ENCODE measurements at places on chromosomes 2 and 18.

GRCh38 chr2:23993736-23994269 is 16.1 kb upstream of the MFSD2B start:
- H3K36me3 ChIP-seq, result no peaks in the 10 kb centered on the region
- H3K27ac ChIP-seq, result no peak overlapping the region
- H3K4me1 ChIP-seq, result no peaks in the 10 kb centered on the region
- no peaks in the 10 kb centered on the region for H3K27me3 ChIP-seq
- no peak for DNase-seq

GRCh38 chr2:78999406-78999805 is 26.1 kb upstream of the REG3G start:
- H3K36me3 ChIP-seq, result no peaks in the 10 kb centered on the region
- H3K4me1 ChIP-seq, result no peaks in the 10 kb centered on the region
- H3K27ac ChIP-seq, result no peak overlapping the region
- H3K27me3 ChIP-seq, result peaks cover under 1% of the 10 kb centered on the region
- no peak for DNase-seq
- no peak overlapping the region for H3K4me3 ChIP-seq

DNA sequence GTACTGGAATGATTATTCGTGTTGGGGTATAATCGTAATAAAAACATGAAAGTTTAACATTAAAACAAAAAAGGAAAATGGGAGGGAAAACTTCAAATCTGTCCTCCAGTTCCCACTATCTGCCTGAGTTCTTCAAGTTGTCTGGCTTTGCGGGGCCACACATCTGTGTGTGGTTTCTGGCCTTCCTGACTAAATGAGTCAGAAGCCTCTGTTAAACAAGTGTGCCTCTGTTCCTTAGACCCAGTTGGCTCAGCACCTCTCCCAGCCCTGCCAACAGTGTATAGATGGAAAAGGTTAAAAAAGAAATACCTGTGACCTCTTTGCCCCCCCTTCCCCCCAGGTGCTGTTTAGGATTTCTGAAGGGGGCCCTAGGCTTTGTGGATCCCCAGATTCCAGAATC is 30.2 kb downstream of the XDH start:
- peaks cover 2% of the 10 kb centered on the region for H3K36me3 ChIP-seq
- peaks cover 39% of the 10 kb centered on the region for H3K4me1 ChIP-seq
- peaks cover 5% of the 10 kb centered on the region for H3K27me3 ChIP-seq
- peak overlapping the region; percentile 36 for H3K27ac ChIP-seq

- no peak overlapping the region for H3K27ac ChIP-seq
- no peaks in the 10 kb centered on the region for H3K27me3 ChIP-seq
- no peaks in the 10 kb centered on the region for H3K36me3 ChIP-seq
- H3K4me3 ChIP-seq, result no peak overlapping the region
- no peak for DNase-seq
- no peaks in the 10 kb centered on the region for H3K4me1 ChIP-seq
Measured at GRCh38 chr2:40106061-40106460, 327.0 kb upstream of the THUMPD2 start.

DNA sequence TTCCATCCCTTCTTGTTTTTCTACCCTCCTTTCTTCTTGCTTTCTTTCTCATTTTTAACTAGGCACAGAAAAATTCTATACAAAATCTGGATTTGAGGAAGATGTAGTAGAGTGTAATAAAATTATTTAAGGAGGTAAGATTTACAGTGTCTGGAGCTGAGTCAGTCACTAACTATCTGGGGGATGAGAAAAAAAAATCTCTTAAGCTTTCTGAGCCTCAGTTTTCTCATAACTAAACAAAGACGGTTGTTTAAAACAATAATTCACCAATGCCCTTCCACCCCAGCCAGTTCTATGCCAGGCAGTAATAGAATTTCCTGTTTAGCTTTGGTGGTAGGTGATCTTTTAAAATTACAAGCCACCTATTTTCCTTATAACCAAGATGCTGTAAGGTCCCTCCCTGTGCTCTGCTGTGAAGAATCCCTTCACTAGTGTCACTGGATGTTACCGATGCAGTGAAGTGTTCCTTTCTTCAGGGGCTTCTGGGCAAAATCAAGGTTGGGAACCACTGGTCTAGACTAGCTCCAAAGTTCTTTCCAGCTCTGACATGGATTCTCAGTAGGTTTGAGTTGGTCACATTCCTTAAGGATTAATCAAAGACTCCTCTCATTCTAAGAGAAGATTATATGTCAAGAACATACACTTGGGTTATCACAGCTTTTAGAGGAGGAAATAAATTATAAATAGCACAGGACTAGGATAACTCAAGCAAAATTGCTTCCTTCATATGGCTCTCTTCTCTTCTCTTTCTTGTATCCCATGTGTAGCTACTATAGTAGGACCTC is 289.0 kb downstream of the CDH2 start:
- H3K4me3 ChIP-seq, result no peak overlapping the region
- DNase-seq, result no peak
- H3K27me3 ChIP-seq, result no peaks in the 10 kb centered on the region
- H3K27ac ChIP-seq, result no peak overlapping the region
- no peaks in the 10 kb centered on the region for H3K4me1 ChIP-seq

DNA sequence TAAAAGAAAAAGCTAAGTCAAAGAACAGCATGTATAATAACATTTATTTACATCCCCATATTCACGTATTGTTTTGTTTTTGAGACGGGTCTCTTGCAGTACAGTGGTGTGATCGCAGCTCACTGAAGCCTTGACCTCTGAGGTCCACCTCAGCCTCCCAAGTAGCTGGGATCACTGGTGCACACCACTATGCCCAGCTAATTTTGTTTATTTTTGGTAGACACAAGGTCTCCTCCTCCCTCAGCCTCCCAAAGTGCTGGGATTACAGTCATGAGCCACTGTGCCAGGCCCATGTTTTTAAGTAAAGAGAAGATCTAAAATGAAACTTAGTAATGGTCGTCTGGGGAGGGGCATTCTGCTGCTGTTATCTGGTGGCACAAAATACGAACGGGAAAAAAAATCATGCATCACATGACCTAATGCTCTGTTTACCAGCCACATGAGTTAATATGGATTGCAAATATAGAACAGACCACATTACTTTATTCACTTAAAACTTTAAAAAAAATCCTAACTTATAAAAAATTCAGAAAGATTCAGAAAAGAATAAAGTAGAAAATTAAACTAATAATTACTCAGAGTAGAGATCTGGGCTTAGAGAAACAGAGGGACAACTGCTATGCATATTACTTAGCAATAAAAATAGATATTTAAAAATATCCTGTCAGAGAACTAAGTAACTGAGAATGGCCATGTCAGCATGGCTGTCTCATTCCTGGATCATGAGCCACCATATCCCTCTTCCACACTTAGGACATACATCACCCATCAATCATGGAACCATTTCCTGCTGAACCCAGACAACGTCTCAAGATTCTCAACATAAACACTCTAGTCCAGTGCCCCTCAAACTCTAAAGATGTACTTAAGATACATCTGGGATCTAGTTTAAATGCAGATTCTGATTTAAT is 7.3 kb downstream of the MMADHC start:
- H3K27ac ChIP-seq, result no peak overlapping the region
- no peak overlapping the region for H3K4me3 ChIP-seq
- peaks cover 65% of the 10 kb centered on the region for H3K36me3 ChIP-seq
- H3K27me3 ChIP-seq, result no peaks in the 10 kb centered on the region
- no peak for DNase-seq
- peaks cover 44% of the 10 kb centered on the region for H3K4me1 ChIP-seq

- peaks cover 8% of the 10 kb centered on the region for H3K36me3 ChIP-seq
- no peak for DNase-seq
- no peak overlapping the region for H3K4me3 ChIP-seq
- H3K27me3 ChIP-seq, result no peaks in the 10 kb centered on the region
Measured at GRCh38 chr2:24209389-24210105, 34.7 kb downstream of the FAM228A start.

DNA sequence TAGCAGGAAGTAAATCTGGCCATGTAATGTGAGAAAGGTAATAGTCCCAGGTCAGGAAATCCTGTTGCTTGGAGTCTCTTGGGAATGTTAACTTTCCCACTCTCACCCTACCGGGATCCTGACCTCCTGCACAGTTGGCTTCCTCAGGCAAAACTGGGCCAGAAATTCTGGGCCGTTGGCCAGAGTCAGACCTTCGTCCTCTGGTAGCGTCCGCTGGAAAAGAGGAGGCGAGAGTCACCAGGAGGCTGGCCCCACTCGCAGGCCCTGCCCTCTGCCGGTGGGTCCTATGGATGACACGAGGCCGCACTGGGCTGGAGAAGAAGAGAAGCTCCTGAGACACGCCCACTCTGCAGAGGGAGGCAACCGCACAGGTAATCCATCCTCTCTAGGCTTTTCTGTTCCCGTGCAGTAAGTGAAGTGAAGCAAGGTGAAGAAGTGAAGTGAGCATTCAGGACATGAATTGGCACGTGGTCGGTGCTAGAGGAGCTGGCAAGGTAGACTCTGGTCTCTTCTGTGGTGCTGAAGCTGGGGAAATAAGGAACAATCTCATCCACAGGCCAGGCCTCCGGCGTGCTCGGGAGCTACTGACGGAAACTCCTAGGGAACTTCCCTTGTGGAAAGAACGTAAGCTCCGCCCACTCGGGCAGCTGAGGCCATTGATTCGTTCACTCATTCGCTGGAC is 182.7 kb upstream of the GLI2 start:
- peaks cover 2% of the 10 kb centered on the region for H3K27me3 ChIP-seq
- H3K36me3 ChIP-seq, result no peaks in the 10 kb centered on the region
- peak; percentile 48 for DNase-seq

DNA sequence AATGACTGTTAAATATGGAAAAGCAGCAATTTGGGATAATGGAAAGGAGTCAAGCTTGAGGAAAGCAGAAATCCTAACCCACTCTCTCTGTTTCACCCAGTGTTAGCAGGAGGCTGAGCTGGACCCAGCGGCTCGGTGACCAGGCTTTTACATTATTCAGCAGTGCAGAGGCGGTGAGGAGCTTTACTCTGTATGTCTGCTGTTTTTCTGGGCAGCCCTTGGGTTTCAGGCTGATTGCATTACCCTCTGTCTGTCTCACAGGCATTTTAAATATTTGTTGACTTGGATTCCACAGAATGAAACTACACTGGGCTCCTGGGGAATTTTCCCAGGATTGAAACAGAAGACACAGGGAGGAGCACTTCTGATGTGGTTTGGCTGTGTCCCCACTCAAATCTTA is 368.0 kb downstream of the GALR1 start:
- H3K36me3 ChIP-seq, result no peaks in the 10 kb centered on the region
- H3K4me1 ChIP-seq, result peaks cover 2% of the 10 kb centered on the region
- peaks cover 3% of the 10 kb centered on the region for H3K27me3 ChIP-seq
- no peak overlapping the region for H3K27ac ChIP-seq

GRCh38 chr2:25304826-25305596 is 36.7 kb downstream of the DNMT3A start:
- no peaks in the 10 kb centered on the region for H3K27me3 ChIP-seq
- peaks cover 66% of the 10 kb centered on the region for H3K4me1 ChIP-seq
- H3K36me3 ChIP-seq, result peaks cover 47% of the 10 kb centered on the region
- no peak for DNase-seq

- H3K27me3 ChIP-seq, result no peaks in the 10 kb centered on the region
- no peaks in the 10 kb centered on the region for H3K4me1 ChIP-seq
- H3K4me3 ChIP-seq, result no peak overlapping the region
- no peak overlapping the region for H3K27ac ChIP-seq
- no peak for DNase-seq
- no peaks in the 10 kb centered on the region for H3K36me3 ChIP-seq
Measured at GRCh38 chr2:55871637-55872036, 51.9 kb downstream of the EFEMP1 start.

DNA sequence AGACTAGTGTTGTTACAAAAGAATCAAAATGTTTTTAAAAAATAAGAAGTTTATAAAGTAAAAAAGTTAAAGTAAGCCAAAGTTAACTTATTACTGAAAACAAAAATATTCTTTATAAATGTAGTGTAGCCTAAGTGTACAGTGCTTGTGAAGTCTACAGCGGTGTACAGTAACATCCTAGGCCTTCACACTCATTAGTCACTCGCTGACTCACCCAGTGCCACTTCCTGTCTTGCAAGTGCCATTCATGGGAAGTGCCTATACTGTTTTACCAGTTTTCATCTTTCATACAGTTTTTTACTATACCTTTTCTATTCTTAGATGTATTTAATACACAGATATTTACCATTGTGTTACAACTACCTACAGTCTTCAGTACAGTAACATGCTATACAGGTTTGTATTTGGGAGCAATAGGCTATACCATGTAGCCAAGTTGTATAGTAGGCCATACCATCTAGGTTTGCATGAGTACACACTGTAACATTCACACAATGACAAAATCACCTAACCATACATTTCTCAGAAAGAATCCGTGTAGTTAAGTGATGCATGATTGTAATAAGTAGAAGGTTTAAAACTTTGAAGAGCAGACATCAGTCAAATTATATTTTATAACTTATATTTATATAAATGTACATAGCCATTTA is 13.4 kb downstream of the SERPINB7 start:
- no peaks in the 10 kb centered on the region for H3K36me3 ChIP-seq
- no peaks in the 10 kb centered on the region for H3K27me3 ChIP-seq
- no peak overlapping the region for H3K27ac ChIP-seq
- H3K4me1 ChIP-seq, result peaks cover 8% of the 10 kb centered on the region
- H3K4me3 ChIP-seq, result no peak overlapping the region

DNA sequence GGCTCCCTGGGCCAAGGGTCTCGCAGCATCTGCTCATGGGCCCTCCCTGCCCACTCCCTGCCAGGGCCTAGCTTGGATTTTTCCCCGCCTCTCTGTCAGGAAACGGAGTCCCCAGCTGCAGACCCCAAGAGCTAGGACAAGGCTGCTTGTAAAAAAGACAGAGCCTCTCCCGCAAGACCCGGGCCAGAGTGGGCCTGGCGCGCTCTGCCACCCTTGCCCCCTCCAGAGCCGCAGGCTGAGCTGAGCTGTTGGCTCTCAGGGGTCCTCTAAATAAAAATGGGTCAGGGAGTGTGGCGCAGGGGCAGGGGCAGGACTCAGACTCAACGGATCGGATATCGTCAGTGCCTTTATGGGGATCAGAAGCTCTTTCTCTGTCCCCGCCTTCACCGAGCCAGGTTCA is 112.6 kb downstream of the CABLES1 start:
- peaks cover 3% of the 10 kb centered on the region for H3K36me3 ChIP-seq
- H3K4me3 ChIP-seq, result no peak overlapping the region
- DNase-seq, result no peak
- no peak overlapping the region for H3K27ac ChIP-seq
- H3K27me3 ChIP-seq, result peaks cover 2% of the 10 kb centered on the region

GRCh38 chr2:26462511-26463243 is 15.2 kb downstream of the OTOF start:
- H3K27me3 ChIP-seq, result no peaks in the 10 kb centered on the region
- no peaks in the 10 kb centered on the region for H3K4me1 ChIP-seq
- peaks cover 11% of the 10 kb centered on the region for H3K36me3 ChIP-seq
- H3K27ac ChIP-seq, result no peak overlapping the region

GRCh38 chr2:195863121-195863520 is 205.5 kb downstream of the DNAH7 start:
- peaks cover 12% of the 10 kb centered on the region for H3K27me3 ChIP-seq
- H3K27ac ChIP-seq, result no peak overlapping the region
- no peaks in the 10 kb centered on the region for H3K36me3 ChIP-seq
- no peaks in the 10 kb centered on the region for H3K4me1 ChIP-seq

GRCh38 chr2:185132501-185133041 is 534.2 kb downstream of the ZNF804A start:
- no peak overlapping the region for H3K4me3 ChIP-seq
- H3K27ac ChIP-seq, result no peak overlapping the region
- DNase-seq, result no peak
- H3K4me1 ChIP-seq, result no peaks in the 10 kb centered on the region
- no peaks in the 10 kb centered on the region for H3K36me3 ChIP-seq
- H3K27me3 ChIP-seq, result no peaks in the 10 kb centered on the region
